Activated T-cell treated with anti-CD3 and anti-CD28 coated beads, Interleukin-2, amount 50 U/mL, for 1 hour (primary cell): ENCODE measurements at places on chromosomes 13 and 19.

DNA sequence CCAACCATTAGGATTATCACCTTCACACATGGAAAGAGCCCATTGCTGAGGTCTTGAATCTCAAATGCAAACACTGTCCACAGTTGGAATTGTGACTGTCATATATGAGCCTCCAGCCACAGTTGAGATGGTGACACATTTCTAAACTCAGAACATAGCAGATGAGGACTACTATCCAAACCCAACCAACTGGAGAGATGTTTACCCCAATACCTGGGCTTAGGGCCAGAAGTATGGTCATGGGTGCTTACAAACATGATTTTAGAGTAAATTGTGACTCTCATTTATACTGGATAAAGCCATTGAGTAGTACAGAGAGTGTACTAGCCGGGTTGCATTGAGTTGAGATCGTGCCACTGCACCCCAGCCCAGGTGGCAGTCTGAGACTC is 14.0 kb upstream of the ZNF681 start:
- DNase-seq, result no peak

DNA sequence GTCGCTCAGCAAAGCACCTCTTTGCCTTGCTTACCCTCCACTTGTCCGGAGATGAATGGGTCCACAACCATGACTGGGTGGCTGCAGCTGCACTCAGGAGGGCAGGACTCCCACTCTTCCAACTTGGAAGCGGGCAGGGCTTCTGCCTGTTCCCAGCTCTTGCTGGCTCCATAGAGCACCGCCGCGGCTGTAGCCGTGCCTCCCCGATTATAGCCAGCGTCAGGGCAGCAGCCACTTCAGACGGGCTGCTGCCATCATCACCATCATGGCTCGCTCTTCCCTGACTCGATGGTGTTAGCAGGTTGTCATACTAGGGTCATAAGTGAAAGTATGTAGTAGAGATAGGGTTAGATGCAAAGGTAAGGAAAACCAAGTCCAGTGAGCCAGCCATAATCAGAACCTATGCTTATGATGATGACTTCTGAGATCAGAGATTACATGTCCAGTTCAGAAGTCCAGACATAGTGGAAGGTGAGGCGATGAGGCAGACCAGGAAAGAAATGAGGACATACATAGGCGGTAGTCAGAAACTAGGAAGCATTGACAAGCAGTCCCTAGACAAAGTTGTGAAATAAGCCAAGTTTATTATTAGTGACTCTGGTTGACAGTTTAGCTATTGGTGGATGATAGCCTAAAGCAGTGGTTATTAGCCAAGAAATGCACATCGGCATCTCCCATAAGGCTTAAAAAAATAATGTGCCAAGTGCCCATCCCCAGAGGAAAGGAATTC is 4.4 kb upstream of the INTS6 start:
- no peak for DNase-seq

- no peak for DNase-seq
Observed at GRCh38 chr19:45878043-45878794, 7.7 kb downstream of the IRF2BP1 start.

DNA sequence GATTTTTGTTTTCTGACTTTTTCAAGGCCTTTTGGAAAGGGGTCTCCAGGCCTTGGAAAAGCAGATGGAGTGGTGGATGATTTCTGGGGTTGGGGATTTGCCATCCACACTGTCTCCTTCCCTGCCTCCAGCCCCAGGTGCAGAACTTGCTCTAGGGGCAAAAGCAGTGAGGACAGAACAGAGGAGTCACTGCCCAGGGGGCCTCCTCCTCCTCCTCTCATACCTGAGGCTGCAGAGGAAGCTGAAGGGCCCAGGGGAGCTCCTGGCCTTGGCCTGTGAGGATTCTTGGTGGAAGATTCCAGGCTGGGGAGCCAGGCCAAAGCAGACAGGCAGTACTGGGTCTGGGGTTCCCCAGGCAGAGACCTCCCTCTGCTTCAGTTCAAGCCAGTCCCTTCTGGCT is 52.3 kb upstream of the URI1 start:
- no peak for DNase-seq

- no peak for DNase-seq
Observed at GRCh38 chr19:31567776-31568175, 218.5 kb upstream of the TSHZ3 start.

GRCh38 chr19:12754465-12755196 is 3.0 kb downstream of the BEST2 start:
- DNase-seq, result no peak

GRCh38 chr19:48540110-48540509 is 11.9 kb upstream of the SULT2B1 start:
- no peak for DNase-seq

DNA sequence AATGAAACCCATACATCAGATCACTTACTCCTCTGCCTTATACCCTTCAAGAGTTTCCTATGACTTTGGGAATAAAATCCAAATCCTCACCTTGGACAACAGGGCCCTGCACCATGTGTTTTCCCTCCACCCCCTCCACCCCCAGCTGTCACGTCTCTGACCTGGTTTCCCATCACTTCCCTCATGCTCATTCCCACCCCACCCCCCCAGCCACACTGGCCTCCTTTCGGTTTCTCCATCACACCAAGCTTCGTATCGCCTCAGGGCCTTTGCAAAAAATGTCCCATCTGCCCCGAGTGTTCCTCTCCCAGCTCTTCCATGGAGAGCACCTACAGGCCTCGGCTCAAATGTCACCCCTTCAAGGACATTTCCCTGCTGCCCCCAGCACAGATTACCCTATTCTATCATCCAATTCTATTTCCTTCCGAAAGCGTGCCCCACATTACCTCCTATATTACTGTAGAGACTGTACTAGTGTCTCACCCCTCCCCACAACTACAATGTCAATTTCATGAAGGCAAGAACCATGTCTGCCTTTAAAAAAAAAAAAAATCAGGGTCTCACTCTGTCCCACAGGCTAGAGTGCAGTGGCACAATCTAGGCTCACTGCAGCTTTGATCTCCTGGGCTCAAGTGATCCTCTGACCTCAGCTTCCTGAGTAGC is 16.8 kb upstream of the FFAR2 start:
- no peak for DNase-seq

DNA sequence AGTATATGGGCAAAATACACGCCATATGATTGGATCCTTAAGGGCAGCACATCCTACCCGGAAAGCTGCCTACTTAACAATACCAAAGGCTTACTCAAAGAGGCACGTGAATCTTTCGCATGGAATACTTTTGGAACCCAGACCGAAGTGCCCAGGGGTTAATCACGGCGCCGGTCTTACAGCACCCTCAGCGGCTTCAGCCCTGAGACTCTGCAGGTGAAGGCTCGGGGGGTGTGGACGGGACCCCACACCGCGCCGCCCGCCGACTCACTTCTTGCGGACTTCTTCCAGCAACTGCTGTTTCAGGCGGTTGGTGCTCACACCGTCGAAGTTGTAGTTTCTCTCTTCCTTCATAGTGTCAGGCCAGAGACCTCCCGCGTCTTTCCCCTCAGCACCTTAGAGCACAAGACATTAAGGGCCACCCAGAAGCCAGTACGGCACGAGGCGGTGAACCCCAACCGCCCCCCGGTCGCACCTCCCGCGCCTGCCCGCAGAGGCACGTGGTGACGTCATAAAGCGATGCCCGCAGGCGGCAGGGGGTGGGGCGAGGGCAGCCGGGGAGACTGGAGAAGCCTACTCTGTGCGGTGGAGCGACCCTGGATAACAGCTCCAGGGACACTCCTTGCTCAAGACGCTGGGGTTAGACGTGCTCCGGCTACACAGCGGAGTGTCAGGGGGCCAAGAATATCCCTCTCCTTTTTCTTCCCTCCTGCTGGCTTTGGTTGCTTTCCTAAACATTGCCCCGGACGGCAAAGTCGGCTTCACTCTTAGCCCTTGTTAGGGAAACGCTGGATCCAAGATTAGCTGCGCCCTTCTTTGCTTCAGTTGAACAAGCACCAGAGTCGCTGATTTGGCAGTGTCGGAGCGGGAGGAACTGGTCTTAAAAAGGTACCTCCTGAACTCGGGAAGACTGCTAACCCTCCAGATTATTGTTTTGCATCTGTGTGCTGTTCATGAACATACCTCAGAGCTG is at the start of gene CCDC169:
CCDC169 (minus strand) TSS at position 449 of the 973 bp plus-strand sequence; CDS start at position 354, 95 bp downstream.
- DNase-seq, result peak; percentile 62

DNA sequence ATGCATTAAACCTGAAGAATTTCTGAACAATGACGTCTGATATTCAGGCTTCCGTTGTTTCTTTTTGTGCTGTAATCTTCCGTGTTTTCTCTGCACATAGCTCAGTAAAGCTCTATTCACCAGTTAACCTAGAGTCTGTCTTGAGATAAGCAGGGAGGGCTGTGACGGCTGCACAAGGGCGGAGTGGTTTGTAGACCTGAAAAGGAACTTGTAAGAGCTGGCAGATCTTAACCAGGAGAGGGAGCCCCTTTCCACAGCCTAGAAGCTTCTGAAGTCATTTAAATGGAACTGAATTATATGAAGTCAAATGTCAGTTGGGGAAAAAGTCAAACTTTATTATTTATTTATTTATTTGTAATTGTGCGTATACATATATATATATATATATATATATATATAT is 27.5 kb downstream of the DPRX start:
- no peak for DNase-seq

- DNase-seq, result no peak
Observed at GRCh38 chr13:21385710-21386109, 73.4 kb downstream of the ZDHHC20 start.

GRCh38 chr19:48608798-48609263 is 2.3 kb downstream of the SPACA4 start:
- DNase-seq, result peak; percentile 60

- DNase-seq, result no peak
Observed at GRCh38 chr13:98512774-98513665, 63.9 kb downstream of the STK24 start.

GRCh38 chr19:29422047-29422446 is 103.7 kb upstream of the VSTM2B start:
- DNase-seq, result no peak

DNA sequence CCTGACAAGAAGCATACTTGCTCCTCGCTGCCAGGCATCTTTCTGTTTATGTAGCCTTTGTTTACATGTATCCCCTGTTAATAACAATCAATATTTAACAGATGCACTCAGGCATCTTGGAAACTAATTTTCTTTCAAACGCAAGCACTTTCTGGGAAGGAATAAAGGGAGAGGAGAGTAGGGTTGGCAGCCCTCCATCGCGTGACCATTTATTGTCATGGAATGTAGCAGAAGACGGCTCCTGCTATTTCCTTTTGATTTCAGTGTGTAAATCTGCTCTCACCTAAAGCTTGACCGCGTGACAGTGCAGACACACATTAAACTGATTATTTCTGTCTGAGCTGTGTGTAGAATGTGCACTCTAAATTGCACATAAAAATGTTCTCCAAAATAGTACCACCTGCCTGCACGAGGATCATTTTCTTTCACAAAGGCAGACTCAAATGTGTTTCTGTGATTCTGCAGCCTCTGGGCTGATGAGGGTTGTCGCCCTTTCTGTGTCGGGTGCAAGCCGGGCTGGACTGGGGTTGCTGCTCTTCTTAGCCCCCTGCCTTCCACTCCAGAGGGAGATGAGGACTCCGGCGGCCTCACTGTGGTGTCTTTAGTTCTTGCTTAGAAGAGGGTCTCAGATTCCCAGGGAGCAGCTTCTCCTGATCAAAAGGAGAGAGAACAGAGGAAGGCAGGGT is 223.5 kb upstream of the MAB21L1 start:
- no peak for DNase-seq

DNA sequence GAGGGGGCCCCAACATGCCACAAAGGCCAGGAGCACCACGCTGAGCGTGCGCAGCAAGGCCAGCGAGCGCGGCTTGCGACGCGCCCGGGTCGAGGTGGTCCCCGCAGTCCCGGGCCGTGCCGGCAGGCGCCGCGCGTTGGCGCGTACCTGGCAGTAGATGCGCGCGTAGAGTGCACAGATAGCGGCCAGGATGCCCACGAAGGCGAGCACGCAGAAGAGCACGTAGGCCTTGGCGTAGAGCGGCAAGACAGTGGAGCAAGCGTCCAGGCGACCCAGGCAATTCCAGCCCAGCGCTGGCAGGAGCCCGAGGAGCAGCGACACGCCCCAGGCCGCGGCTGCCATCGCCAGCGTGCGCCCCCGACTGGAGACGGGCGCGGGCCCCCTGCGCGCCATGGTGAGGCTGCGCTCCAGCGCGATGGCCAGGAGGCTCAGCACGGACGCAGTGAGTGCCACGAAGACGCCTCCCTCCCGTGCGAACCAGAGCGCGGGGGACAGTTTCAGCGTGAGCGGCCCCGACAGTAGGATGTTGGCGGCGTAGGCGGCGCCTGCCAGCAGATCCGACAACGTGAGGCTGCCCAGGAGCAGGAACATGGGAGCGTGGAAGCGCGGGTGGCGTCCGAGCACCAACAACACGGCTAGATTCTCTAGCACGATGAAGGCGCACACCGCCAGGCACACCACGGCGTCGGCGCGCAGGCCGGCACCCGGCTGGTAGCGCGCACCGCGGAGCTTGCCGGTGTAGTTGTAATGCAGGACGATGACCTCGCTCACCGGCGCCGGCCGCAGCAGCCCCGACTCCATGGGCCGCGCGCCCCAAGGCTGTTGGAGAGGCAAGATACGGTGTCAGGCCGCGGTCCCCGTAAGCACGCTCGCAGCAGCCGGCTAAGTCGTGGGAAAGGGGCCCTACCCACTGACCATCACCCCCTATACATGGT is 2.8 kb downstream of the S1PR5 start:
- peak; percentile 59 for DNase-seq

- no peak for DNase-seq
Observed at GRCh38 chr13:75847588-75847987, 211.5 kb downstream of the LMO7 start.

GRCh38 chr19:4538601-4538954 is 1.3 kb downstream of the LRG1 start:
- DNase-seq, result no peak

DNA sequence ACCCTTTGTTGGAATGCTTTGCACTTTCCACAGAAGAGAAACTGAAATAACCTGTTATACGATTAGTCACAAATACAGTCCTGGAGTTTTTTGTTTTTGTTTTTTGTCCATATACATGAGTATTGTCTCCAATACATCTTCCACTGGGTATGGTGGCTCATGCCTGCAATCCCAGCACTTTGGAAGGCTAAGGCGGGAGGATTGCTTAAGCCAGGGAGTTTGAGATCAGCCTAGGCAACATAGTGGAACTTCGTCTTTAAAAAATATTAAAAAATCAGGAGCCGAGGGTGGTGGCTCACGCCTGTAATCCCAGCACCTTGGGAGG is 25.0 kb downstream of the AP2S1 start:
- no peak for DNase-seq
